Activated gamma-delta T cell treated with Interleukin-2 at 50 U/mL for 16 hours (primary cell): ENCODE measurements at places on chromosomes 4 and X.

GRCh38 chrX:94053575-94053974 lies 379.6 kb downstream of the FAM133A start:
- no peak for DNase-seq

DNA sequence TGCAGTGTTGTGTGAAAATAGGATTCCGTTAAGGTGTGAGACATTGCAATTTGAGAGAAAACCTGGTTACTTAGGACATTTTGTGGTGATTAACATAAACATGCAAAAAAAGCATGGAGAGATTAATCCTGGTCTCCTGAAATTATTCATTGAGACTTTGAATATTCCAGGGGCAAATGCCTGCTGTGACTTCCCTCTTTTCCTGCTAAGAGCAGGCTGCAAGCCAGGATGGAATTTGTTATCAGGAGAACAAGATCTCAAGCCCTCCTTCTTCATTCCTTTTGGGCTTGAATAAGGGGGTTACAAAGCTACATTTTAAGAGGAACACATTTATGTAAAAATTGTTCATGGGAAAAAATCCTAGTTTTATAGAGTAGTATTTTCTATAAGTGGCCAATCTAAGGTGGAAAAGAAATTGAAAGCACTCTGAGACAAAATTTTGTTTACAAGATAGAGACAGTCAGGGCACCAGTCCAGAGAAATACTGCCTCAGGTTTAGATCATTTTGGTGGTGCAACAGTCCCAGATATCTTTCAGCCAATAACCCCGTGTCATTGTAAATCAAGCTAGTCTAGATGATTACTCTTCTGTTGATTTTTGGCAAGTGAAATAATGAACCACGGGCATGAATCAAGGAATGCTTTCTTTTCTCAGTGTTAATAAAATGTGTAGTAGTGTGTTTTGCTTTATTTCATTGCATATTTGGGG lies 1528.3 kb upstream of the AGA start:
- DNase-seq: no peak

- no peak for DNase-seq
Measured at GRCh38 chr4:182809417-182810102, 107.6 kb downstream of the DCTD start.

DNA sequence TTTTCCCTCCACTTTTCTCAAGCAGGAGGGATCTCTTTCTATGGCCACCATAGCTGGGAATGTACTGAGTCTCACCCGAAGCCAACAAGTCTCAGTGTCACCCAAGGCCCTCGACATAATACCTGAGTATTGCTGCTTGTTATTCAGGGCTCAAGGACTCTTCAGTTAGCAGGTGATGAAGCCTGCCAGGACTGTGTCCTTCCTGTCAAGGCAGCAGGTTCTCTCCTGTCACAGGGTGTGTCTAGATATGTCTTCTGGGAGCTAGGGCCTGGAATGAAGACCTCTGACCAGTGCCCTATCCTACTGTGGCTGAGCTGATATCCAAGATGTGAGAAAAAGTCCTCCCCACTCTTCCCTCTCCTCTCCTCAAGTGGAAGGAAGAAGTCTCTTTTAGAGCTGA lies 391.0 kb upstream of the DIPK2B start:
- DNase-seq: no peak

DNA sequence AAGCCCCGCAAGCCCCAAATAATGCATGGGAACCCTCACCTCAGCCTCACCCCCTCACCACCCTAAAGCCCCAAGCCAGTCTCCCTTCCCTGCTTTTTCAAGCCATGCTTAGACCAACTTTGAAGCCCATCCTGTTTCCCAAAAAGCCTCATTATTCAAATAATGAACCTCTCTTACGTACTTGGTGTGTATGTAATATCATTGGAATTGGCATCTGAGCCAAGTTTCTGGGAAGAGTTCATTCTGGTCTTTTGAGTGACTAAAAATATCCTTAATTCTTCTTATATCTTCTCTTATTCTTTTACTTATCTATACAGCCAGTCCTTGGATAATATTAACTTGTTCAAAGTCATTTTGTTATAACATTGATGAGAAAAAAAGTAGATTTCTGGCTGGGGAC lies 875.8 kb upstream of the SLIT2 start:
- DNase-seq: no peak

GRCh38 chrX:75067931-75068330 lies 88.2 kb downstream of the ABCB7 start:
- DNase-seq: no peak

GRCh38 chrX:49829016-49829415 lies at the start of gene PAGE4:
Gene PAGE4, plus strand, starts transcription at chrX:49829303. Its CDS starts 1,126 bp downstream, at chrX:49830429.
- no peak for DNase-seq

DNA sequence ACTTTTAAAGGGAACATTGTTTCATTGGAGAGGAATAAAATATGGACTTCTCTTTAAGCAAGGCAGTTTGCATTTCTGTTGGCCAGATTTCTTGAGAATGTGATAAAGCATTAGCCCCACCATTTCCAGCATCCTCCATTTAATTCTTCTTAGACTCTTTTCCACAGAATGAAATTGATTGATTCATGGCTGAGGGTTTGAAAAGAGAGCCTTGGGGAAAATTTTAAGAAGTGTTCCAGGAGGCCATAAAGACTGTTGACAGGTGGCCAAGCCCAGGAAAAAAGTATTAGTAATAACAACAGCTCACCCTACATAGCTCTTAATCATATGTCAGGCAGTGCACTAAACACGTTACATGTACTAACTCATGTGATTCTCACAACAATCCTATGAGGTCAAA lies 53.4 kb downstream of the SHROOM3 start:
- no peak for DNase-seq

GRCh38 chr4:83191026-83191425 lies 76.5 kb upstream of the PLAC8 start:
- no peak for DNase-seq

DNA sequence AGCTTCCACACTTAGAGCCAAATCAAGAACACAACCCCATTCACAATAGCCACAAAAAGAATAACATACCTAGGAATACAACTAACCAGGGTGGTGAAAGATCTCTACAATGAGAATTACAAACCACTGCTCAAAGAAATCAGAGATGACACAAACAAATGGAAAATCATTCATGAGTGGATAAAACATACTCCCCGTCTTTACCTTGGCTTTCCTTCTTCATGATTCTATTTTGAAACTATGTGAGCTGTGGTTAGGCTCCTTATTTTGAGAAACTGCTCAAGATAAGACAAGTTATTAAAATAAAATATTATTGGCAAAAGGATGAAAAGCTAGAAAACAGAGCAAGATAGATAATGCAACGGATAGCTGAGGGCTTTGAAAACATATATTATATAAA lies 598.1 kb upstream of the FAT1 start:
- DNase-seq: no peak

GRCh38 chrX:100395781-100396180 lies 14.3 kb downstream of the PCDH19 start:
- DNase-seq: no peak

DNA sequence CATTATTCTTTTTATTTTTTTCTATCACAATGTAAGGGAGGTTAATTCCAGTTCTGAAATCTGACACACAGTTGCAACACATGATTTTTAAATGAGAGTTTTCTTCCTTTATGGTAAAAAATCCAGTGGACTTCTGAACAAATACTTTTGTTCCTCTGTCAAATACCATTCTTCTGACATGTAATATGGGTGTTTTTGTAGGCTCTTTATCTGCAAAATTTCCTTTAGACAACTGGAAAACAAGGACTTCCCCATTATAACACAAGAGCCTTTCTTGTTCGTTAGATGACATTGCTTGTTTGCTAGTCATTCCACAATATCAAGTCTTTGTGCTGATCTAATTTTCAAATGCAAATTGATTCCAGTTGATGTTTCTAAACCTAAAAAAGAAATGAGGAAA lies 7.7 kb downstream of the FANCB start:
- no peak for DNase-seq
